Breast epithelium (tissue), 4 donors: ENCODE measurements at places on chromosomes 13 and 19. TPM values are rescaled to one million over a fixed set of nuclear protein-coding genes. Genes with fewer than 3 reads are reported as not detected.

- DNase-seq, result no peak
- H3K36me3 ChIP-seq, result no peaks in the 10 kb centered on the region
- H3K27ac ChIP-seq, result no peak overlapping the region
- no peaks in the 10 kb centered on the region for H3K27me3 ChIP-seq
Observed at GRCh38 chr13:66849706-66850105, 380.4 kb downstream of the PCDH9 start.

KLK2 gene
- 0.44 TPM for total RNA-seq

DNA sequence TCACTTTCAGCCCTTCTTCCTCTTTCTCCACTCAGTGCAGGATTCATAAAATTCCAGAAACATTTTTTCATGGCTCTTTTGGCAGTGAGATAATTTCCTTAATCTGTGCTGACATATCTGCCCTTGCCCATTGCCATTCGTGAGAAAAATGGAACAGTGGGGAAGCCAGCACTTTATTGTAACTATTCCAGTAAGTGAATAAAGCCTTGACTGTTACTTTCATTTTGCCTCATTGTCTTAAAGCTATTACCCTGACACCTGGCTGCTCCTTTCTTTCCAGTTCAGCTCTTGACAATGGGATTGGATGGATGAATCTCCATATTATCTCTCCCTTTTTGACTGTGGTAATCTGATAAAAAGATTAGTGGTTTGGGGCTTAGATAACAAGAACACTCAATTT is 1068.1 kb upstream of the PCDH20 start:
- DNase-seq, result no peak
- no peaks in the 10 kb centered on the region for H3K4me1 ChIP-seq
- no peak overlapping the region for H3K27ac ChIP-seq
- H3K36me3 ChIP-seq, result no peaks in the 10 kb centered on the region

DNA sequence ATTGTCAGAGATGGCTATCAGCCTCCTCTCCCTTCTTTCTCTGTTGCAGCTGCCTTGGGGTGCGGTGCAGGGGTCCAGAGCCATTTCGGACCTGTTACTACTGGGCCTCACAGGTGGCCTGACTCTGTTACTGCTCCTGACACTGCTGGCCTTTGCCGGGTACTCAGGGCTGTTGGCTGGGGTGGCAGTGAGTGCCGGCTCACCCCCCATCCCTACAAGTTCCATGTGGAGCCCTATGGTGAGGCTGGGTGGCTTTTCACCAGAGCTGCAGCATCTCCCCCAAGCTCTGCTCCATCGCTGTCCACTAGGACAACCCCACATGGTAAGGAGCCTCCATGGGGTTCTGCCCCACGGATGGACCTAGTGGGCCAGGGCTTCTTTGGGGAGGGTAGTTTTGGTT is 13.7 kb upstream of the ZNF492 start:
- H3K4me1 ChIP-seq, result no peaks in the 10 kb centered on the region
- H3K36me3 ChIP-seq, result no peaks in the 10 kb centered on the region
- no peak for DNase-seq
- no peak overlapping the region for H3K4me3 ChIP-seq
- no peak overlapping the region for H3K27ac ChIP-seq

CPAMD8 gene
- total RNA-seq, result 9.5 TPM

DNA sequence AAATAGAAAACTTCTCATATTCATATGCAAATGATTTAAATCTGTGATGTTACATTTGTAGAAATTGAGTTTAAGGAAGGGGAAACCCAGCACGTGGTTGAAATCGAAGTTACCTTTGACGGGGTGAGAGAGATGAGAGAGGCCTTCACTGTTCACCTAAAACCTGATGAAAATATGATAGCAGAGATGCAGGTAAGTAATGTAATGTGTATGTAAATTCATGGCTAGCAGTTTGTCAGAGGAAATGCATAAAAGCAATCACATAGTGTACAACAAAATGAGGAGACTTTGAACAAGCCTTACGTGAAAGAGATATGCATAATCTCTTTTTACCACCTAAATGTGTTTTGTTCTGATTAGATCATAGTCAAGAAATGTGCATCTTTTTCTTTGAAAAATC is 134.6 kb downstream of the STOML3 start:
- no peaks in the 10 kb centered on the region for H3K27me3 ChIP-seq
- no peak overlapping the region for H3K27ac ChIP-seq
- no peaks in the 10 kb centered on the region for H3K36me3 ChIP-seq
- no peak for DNase-seq
- H3K4me1 ChIP-seq, result no peaks in the 10 kb centered on the region

GRCh38 chr19:12985049-12985776 is 10.1 kb upstream of the NFIX start:
- H3K27ac ChIP-seq, result peak overlapping the region; percentile 84
- no peaks in the 10 kb centered on the region for H3K36me3 ChIP-seq
- no peaks in the 10 kb centered on the region for H3K4me1 ChIP-seq
- no peaks in the 10 kb centered on the region for H3K27me3 ChIP-seq
- H3K4me3 ChIP-seq, result no peak overlapping the region

GRCh38 chr13:113656831-113657671 is 947 bp downstream of the ATP4B start:
- no peaks in the 10 kb centered on the region for H3K36me3 ChIP-seq
- no peaks in the 10 kb centered on the region for H3K4me1 ChIP-seq
- DNase-seq, result peak; percentile 31
- H3K27ac ChIP-seq, result no peak overlapping the region
- no peak overlapping the region for H3K4me3 ChIP-seq
- H3K27me3 ChIP-seq, result no peaks in the 10 kb centered on the region

DNA sequence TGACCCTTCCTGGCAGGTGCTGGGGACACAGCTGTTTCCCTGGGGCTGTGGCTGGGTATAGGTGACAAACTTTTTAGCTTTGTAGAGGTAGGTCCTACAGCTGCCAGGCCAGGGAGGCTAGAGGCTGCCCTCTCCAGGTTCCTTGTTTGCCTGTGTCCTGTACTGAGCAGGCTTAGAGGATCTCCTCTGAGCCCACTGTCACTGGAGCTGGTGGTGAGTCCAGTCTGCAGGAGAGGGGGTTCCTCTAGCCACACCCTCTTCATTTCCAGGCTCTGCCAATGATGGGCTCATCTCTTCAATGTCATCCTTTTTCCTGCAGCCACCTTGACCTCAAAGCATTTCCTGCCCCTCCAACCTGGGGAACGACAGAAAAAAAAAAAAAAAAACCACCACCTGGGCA is 12.6 kb upstream of the RAB11B start:
- no peak for DNase-seq
- H3K4me1 ChIP-seq, result no peaks in the 10 kb centered on the region
- H3K27ac ChIP-seq, result no peak overlapping the region
- no peaks in the 10 kb centered on the region for H3K27me3 ChIP-seq
- no peaks in the 10 kb centered on the region for H3K36me3 ChIP-seq
- H3K4me3 ChIP-seq, result no peak overlapping the region

DNA sequence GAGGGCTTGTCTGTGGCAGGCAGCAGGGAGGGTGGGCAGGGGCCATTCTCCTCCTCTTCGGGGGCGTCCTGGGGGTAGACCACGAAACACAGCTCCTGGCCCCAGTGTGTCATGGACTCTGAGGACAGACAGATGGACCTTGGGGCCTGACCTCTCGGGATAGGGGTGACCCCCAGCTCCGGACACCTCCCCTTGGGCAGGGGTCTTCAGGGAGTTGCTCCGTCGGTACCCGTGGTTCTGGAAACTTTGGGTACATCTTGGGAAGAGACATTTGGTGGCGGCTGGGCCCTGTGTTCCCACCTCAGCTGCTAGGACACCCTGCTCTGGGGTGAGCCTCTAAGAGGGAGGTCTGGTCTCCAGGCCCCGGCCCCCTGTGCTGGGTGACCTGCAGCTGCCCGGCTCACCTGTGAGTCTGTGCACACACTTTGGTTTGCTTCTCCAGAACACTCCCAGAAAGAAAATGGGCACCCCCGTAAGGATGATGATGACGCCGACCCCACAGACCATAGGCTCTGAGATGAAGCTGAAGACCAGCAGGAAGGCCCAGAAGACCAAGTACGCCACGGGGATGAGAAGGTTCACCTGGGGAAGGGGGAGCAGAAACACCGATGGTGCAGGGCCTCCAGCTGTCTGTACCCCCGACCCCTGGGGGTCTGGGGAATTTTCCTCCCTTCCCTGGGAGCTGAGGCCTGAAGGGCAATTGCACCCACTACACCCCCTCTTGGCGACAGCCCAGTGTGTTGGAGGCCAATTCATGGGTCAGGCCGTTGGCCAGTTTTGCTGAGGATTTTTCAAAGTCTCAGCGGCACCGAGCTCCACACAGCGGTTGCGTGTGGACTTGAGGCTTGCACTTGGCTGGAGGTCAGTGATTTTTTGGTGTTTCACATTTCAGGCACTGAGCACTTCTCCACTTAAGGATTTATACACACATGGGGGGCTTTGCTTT is 15.0 kb downstream of the LRP3 start:
- H3K36me3 ChIP-seq, result no peaks in the 10 kb centered on the region
- DNase-seq, result no peak
- no peaks in the 10 kb centered on the region for H3K27me3 ChIP-seq
- no peak overlapping the region for H3K27ac ChIP-seq
- H3K4me1 ChIP-seq, result no peaks in the 10 kb centered on the region

CASP14 gene
- not detected for total RNA-seq

- H3K36me3 ChIP-seq, result peaks cover 19% of the 10 kb centered on the region
- peaks cover 5% of the 10 kb centered on the region for H3K4me1 ChIP-seq
- no peak overlapping the region for H3K4me3 ChIP-seq
- peak overlapping the region; percentile 73 for H3K27ac ChIP-seq
- DNase-seq, result no peak
Observed at GRCh38 chr19:3537101-3537437, 1.9 kb upstream of the TEKTIP1 start.

DNA sequence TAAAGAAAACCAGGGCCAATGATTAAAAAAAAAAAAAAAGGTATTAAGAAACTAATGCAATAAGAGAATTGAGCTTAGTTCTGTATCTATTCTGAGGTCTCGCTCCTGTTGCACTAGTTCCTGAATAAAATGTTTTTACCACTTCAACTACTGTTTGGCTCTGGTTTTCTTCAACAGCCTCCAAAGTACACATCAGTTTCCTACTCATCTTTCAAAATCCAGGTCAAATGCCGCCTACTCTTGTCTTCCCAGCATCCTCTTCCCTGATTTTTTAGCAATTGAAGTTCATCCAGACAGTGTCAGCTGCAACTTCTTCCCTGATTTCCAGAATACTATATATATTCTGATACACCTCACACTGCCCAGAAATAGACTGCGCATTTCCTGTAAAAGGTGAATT is 1.4 kb upstream of the RCBTB1 start:
- H3K36me3 ChIP-seq, result no peaks in the 10 kb centered on the region
- no peaks in the 10 kb centered on the region for H3K27me3 ChIP-seq
- H3K27ac ChIP-seq, result no peak overlapping the region
- no peak for DNase-seq
- H3K4me1 ChIP-seq, result no peaks in the 10 kb centered on the region
